ENCODE measurements at places on chromosomes 7 and 10. TPM values are rescaled to one million over a fixed set of nuclear protein-coding genes. Genes with fewer than 3 reads are reported as not detected.

GRCh38 chr7:150955519-150956394 lies 22.4 kb downstream of the KCNH2 start:
- DNase-seq, result no peak

DNA sequence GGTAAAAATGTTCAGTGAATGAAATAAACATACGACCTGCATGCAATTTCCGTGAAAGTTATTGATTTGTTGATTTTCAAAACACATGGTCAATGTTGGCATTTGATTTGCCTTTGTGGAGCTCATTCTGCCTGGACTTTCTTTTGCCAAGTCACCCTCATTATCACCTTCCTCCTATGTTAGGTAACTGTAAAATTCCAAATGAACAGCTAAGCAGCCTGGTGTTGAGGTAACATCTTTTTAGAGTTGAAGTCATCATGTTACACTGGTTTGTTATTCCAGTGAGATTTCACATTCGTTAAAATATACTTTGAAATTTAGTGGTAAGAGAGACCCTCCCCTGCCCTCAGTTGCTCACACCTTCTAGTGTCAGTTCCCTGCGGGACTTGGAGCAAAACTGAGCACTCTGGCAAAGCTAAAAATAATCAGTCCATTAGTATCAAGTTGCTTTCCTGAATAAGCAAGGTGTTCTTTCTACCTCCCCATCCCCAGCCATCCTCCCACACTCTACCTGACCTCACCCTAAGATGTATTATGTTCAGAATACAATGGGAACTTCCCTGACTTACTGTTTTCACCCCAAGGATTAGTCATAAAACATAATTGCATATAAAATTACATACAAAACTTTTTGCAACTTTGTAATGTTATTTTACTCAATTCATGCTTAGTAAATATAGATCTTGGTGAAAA lies 283.3 kb upstream of the SEMA3A start:
- DNase-seq, result no peak

DNA sequence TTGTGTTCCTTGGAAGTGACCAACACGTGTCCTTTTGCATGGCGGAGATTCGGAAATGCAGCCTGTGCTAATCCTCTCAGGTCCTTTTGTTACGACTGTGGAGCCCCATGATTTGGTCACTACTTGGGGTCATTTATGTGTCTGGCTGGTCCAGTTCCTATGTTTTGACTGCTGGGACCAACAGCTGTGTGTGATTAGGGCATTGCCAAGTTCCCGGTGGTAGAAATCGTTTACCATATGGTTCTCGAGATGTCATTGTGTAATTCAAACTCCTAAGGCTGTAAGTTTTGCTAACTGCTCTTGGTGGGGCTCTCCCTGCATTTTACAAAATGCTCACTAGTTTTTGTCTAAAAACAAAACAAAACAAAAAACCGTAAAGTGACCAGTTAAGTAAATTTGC lies 62.0 kb downstream of the CCNY start:
- no peak for DNase-seq

DNA sequence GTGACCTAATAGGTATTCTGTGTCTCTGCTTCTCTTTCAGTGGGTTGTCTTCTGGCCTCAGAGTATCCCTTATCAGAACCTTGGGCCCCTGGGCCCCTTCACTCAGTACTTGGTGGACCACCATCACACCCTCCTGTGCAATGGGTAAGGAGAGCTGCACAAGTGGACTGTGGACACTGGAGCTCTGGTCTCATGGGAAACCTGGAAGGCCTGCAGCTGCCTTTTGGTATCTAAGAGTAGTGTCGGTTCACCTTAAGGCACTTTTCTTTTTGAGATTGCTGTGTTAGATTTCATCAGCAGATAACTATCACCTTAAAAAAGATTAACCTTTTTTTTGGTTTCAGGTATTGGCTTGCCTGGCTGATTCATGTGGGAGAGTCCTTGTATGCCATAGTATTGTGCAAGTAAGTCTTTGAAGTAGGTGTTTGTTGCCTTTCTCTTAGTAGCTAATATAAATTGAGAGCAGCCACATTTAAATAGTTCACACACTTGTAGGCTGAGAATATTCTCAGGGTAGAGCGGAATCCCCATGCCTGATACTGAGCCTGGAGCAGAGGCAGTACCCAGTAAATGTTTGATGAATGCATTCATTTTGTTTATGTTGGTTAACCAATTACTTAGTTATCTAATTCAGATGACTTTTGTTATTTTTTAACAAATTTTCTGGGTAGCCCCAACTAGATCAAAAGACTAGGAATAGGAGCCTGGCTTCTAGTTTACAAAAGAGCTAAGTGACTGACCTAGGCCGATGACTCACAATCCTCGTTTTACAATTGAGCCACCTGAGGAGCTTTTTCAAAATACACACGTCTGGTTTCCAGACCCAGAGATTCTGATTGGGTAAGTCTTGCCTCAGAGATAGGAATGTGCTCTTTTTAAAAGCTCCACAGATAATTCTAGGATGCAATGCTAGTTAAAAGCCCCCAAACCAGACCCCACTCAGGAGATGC lies 3.6 kb downstream of the TMEM254 start:
- no peak for DNase-seq

GRCh38 chr10:32379318-32379949 lies 32.5 kb upstream of the EPC1 start:
- no peak for DNase-seq

DNA sequence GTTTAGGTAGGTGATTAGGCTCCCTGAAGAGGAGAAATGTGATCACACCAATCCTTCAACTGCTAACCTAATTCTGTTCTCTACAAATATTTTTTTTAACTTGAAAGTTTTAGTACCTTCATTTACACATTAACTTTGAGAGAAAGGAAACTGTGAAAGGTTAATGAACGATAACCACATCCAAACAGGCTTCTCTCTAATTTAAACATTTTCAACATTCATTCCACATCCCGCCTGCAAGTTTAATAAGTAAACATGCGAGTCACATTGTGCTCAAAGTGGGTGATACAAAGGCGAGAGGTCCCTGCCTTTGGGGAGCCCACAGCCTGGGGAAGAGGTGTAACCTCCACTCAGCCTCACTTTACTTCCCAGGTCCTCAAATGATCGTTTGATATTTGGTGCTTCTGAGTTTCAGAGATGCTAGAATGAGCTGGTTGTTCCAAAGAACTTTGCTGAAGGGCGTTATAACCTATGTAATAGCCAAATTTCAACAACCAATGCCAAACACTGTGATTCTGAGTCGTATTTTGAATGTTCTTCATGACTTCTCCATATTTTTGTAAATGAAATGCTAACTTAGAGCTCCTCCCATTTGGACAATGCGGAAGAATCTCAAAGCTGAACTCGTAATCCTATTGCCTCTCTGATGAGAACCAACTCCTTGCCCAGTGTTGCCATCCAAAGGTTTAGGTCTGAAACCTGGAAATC lies 47.5 kb downstream of the DENND2A start:
- no peak for DNase-seq

DNA sequence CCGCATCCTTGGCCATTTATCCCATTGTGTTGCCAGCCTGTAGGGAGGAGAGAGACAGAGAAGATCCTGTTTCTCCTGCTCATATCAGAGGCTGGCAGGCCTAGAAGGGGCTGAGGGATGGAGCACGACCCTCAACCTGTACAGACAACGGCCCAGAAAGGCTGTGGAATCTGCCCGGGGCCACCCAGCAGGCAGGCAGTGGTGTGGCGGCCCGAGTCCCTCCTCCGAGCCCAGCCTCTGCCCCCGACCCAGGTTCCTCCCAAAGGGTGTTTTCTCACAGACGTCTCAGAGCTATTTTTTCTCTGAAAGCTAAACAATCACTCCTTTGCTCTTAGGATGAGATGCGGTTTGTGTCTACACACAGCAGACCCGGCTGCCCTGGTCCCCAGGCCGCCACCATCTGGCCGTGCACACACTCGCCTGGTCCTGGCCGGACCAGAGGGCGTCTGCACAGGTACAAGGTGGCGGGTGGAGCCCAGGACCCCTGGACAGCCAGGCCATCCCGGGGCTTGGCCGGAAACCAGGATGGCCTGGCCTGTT lies 69.3 kb downstream of the FOXL3 start:
- no peak for DNase-seq

GRCh38 chr10:42548254-42548653 lies 90.1 kb downstream of the ZNF33B start:
- no peak for DNase-seq

GRCh38 chr7:121545418-121545817 lies 149.3 kb upstream of the FAM3C start:
- DNase-seq, result no peak

GRCh38 chr10:30691639-30692015 lies 62.1 kb upstream of the LYZL2 start:
- DNase-seq, result no peak

DNA sequence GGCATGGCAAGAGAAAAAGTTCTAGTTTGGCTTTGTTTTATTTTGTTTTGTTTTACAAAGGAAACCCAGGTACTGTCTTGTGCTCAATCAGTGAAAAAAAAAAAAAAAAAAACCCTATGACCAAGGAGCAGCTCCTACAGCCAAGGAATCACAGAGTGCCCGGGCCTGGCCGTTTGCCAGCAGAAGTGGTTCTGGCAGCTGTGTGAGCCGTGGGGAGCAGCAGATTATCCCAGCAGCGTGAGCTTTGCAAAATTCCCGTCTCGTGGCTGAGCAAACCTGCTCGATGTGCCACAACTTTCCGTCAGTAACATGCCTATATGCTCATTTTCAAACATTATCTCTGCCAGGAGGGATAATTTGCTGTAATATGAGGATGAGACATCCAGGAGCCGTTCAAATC lies 293.7 kb downstream of the POU6F2 start:
- no peak for DNase-seq

DNA sequence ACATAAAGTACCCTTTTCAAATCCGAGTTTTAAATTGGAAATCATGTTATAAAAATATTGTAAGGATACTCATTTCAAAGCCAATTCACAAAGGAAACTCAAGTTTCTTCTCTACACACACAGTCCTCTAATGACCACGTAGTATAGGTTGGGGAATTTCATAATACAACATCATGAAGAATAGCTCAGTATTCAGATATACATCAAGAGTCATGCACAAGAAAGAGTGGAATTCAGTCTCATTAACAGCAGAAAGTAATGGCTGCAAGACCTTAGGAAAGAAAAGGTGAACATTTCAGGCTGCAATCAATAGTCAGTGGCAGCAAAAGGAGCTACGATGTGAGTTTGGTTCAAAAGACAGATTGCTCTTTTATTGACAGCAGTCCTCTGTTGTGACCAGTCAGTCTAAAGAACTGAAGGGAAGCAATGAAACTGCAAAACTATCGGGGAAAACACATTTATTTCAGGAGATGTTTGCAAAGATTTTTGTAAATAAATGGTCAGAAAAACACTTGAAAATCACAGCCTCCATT lies 317.2 kb downstream of the IPMK start:
- no peak for DNase-seq

- no peak for DNase-seq
These were observed 160.9 kb upstream of the SMIM30 start for GRCh38 chr7:113279256-113279655.

DNA sequence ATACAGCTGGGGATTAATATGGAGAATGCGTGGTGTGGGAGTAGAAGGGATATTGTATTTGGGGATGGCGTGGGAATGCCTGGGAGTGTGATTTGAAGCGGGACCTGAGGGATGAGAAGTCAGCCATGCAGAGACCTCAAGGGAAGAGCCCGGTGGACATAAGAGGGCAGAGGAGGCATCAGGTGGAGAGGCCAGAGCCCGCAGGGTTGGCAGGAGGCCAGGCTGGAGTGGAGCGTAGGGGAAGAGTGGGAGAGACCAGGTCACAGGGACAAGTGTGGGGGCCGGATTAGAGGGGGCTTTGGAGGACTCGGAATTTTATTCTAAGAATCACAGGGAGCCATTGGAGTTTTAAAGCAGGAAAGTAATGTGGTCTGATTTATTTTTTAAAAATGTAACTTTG lies 2.0 kb downstream of the NDUFB2 start:
- no peak for DNase-seq

Gene ANKRD16
- total RNA-seq, result 6.6 TPM

Gene CCDC172
- total RNA-seq, result not detected

Gene PRSS2
- 53.2 TPM for total RNA-seq

Gene CCDC126
- 7.7 TPM for total RNA-seq

Gene LIPM
- not detected for total RNA-seq

Gene VAX1
- not detected for total RNA-seq

All from left lobe of liver (tissue), 2 donors.